ENCODE measurements at places on chromosomes 12 and 14. TPM values are rescaled to one million over a fixed set of nuclear protein-coding genes. Genes with fewer than 3 reads are reported as not detected.

HCAR2 gene
- total RNA-seq: not detected

IAPP gene
- total RNA-seq: not detected

NTS gene
- not detected for total RNA-seq

DNA sequence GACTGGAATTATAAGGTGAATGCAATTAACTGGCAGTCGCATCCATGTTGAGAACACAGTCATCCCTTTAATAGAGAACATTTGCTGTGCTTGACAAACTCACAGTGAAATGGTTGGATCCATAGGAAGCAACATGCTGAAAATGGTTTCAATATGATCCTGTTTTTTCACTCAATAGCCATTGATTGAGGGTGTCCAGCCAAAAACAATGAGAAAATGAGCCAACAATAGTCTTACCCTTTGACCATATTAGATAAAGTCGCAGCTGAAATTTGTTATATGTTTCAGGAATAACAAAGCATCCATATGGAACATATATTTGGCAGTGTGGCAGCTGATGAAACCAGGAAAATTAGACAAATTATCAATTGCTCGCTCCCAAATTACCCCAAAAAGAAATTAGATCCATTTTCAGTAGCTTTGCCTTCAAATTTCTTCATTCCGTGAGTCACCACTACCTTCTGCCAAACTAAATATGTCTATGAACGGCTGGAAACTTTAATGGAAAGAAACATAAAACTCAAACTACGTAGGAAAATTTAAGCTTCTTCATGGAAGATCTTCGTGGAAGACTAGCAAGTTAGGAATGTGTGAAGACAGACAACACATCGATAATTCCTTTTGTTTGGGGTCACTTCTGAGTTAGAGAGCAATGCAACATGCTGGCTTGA, 17.4 kb downstream of the IGF1 start:
- no peak overlapping the region for H3K27ac ChIP-seq
- H3K4me3 ChIP-seq: no peak overlapping the region
- no peaks in the 10 kb centered on the region for H3K36me3 ChIP-seq
- no peaks in the 10 kb centered on the region for H3K4me1 ChIP-seq

GRCh38 chr12:121916719-121917118, 1.7 kb upstream of the CFAP251 start:
- no peaks in the 10 kb centered on the region for H3K36me3 ChIP-seq
- no peak overlapping the region for H3K4me3 ChIP-seq
- no peak overlapping the region for H3K27ac ChIP-seq

DNA sequence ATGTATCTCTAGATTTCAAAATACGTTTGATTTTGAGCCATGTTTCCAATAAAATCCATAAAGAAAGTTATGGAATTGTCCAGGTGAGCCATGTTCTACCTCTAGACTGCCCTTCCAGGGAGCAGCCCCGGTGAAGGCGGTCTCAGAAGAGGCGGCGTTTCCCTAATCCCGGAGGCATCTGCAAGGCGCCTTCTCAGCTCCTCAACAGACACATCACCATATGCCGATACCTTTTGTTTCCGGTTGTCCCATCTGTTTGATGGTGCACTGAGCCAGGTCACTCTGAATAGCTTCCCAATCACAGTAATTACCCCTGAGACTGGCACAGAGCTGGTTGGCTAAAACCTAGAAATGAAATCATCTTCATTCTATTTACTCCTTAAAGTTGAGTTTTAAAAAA, 305.5 kb upstream of the FKBP4 start:
- H3K4me1 ChIP-seq: peaks cover 6% of the 10 kb centered on the region
- no peak overlapping the region for H3K27ac ChIP-seq
- H3K27me3 ChIP-seq: no peaks in the 10 kb centered on the region
- no peak for DNase-seq
- no peaks in the 10 kb centered on the region for H3K36me3 ChIP-seq

DNA sequence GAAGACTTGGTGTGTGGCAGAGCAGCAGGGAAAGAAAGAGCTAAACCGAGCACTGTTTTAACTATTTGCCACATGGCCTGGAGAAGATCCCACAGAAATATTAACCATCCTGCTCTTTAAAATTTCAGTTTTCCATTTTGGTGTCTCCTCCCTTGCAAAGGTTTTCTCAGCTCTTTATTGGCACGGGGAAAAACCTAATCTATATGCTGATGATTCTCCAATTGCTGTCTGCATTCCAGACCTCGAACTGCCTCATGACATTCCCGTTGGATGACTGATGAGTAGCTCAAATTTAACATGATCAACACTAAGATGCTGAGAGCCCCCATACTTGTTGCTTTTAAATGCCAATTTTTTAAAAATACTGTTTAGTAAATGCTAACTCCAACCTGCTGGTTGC, 115.0 kb downstream of the EMP1 start:
- no peak overlapping the region for H3K4me3 ChIP-seq
- DNase-seq: no peak
- H3K4me1 ChIP-seq: no peaks in the 10 kb centered on the region
- H3K27me3 ChIP-seq: no peaks in the 10 kb centered on the region
- H3K36me3 ChIP-seq: no peaks in the 10 kb centered on the region
- H3K27ac ChIP-seq: no peak overlapping the region

DNA sequence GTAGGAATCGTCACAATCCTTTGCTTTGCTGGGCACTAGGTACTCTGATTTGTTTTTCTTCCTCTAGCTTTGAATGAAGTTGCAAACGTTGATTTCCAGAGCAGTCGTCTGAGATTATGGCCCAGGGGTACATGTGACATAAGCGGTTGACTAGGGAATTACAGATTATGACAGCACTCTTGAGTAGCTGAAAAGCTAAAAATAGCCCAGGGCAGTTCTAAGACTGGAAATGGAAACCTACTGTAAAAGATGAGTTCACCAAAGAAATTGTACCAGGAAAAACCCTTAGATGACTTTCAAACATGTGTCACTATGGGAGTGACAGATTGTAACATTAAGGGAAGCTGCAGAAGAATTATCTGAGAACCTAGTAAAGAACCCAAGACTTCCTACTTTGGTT, 108.5 kb downstream of the ANO6 start:
- no peaks in the 10 kb centered on the region for H3K27me3 ChIP-seq
- no peaks in the 10 kb centered on the region for H3K36me3 ChIP-seq
- DNase-seq: no peak
- no peaks in the 10 kb centered on the region for H3K4me1 ChIP-seq
- H3K27ac ChIP-seq: no peak overlapping the region

GRCh38 chr12:99809909-99810308, 162.4 kb downstream of the GARIN6 start:
- no peak overlapping the region for H3K27ac ChIP-seq
- no peak for DNase-seq
- no peaks in the 10 kb centered on the region for H3K36me3 ChIP-seq
- H3K4me3 ChIP-seq: no peak overlapping the region
